ENCODE measurements at places on chromosomes 3 and 15.

DNA sequence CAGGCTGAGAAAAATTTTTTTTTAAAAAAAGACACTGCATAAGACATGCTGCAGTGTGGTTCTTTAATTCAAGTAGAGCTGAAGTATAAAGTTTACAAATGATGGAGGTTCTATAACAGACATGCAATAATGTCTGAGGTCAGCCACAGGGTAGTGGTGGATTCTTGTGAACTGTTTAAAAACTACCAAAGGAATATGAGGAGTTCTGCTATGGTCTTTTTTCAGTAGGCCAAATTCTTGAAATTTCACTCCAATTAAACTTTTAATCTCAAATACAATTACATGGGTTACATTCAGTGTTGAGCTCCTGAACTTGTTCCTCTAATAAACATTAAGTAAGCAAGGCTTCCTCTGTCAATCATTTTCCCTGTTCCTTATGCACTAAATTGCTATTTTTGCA lies 122.7 kb downstream of the PLD1 start:
- DNase-seq = no peak

GRCh38 chr3:17151598-17152373 lies 267.0 kb downstream of the PLCL2 start:
- no peak for DNase-seq

- peak; percentile 12 for DNase-seq
Measured at GRCh38 chr3:115524549-115524948, 98.8 kb upstream of the GAP43 start.

DNA sequence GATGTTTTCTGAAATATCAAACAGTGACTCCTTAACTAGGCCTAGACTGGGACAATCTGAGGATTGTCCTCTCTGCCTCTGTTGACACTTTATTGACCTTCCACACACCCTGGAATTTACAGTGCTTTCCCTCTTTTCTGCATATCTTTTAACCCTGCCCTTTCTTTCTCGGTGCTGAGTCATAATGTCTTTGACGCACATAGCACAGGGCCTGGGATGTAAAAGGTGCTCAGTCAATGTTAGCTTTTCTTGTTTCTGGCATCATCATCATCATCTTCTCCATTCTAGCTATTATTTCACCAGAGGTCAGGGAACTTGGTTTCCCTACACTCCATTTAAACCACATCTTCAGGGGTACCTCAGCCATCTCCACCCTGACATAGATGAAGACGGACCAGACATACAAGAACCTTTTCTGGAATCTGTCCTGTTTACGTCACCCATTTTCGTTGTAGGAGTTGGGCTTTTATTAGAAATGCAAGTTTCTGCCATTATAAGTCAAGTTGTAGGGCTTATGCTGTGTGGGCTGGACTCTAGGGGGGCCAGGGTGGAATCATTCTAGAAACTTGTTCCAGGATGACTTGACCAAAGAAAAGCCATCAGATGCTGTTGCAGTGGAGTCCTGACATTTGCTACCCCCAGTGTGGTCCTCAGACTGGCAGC lies 46.6 kb downstream of the ZBTB38 start:
- peak; percentile 62 for DNase-seq

- no peak for DNase-seq
Measured at GRCh38 chr3:135907422-135908165, 57.9 kb upstream of the PPP2R3A start.

DNA sequence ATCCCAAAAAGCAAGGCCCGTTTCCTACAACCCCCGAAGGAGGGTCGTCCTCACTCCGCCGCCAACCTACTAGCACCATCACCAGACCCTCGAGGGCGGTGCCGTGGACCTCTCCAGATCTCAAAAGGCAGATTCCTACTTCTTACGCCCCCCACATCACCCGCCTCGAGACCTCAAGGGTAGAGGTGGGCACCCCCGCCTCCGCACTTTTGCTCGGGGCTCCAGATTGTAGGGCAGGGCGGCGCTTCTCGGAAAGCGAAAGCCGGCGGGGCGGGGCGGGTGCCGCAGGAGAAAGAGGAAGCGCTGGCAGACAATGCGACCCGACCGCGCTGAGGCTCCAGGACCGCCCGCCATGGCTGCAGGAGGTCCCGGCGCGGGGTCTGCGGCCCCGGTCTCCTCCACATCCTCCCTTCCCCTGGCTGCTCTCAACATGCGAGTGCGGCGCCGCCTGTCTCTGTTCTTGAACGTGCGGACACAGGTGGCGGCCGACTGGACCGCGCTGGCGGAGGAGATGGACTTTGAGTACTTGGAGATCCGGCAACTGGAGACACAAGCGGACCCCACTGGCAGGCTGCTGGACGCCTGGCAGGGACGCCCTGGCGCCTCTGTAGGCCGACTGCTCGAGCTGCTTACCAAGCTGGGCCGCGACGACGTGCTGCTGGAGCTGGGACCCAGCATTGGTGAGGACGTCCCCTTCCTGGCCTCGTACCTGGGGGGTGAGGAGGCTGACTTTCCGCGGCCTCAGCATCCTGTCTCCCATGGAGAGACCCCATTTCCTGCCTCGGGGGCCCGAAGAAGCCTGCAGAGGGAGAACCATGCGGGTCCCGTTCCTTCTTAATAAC lies at the start of gene MYD88:
TSS of gene MYD88 (plus strand) at position 313 of the 842 bp plus-strand sequence. CDS start at position 353, 40 bp downstream.
- DNase-seq = peak; percentile 86

Data from GM23248 (cell line).